ENCODE measurements at places on chromosomes 12 and 14. TPM values are rescaled to one million over a fixed set of nuclear protein-coding genes. Genes with fewer than 3 reads are reported as not detected.

GRCh38 chr12:54019924-54020590 lies 8.2 kb upstream of the HOXC6 start:
- H3K27ac ChIP-seq, result no peak overlapping the region
- H3K27me3 ChIP-seq, result peaks cover 64% of the 10 kb centered on the region
- H3K36me3 ChIP-seq, result no peaks in the 10 kb centered on the region
- DNase-seq, result no peak

APOF gene
- total RNA-seq, result not detected

- no peak overlapping the region for H3K4me3 ChIP-seq
- DNase-seq, result no peak
- H3K4me1 ChIP-seq, result peaks cover 5% of the 10 kb centered on the region
- H3K27ac ChIP-seq, result no peak overlapping the region
- H3K27me3 ChIP-seq, result no peaks in the 10 kb centered on the region
Measured at GRCh38 chr12:110436231-110436630, 13.9 kb downstream of the ARPC3 start.

COX8C gene
- not detected for total RNA-seq

GPR84 gene
- not detected for total RNA-seq

EML1 gene
- total RNA-seq, result 0.70 TPM

DNA sequence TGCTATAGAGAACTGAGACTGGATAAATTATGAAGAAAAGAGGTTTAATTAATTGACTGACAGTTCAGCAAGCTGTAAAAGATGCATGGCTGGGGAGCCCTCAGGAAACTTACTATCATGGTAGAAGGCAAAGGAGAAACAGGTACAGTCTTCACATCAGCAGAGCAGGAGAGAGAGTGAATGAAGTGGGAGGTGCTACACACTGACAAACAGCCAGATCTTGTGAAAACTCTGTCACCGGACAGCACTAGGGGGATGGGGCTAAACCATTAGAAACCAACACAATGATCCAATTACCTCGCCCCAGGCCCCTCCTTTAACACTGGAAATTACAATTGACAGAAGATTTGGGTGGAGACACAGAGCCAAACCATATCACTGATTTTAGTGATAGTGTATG lies 682.4 kb downstream of the SLC16A7 start:
- no peak for DNase-seq
- no peak overlapping the region for H3K4me3 ChIP-seq
- H3K27me3 ChIP-seq, result no peaks in the 10 kb centered on the region
- H3K27ac ChIP-seq, result no peak overlapping the region

GRCh38 chr12:5059358-5059757 lies 15.7 kb downstream of the KCNA5 start:
- H3K27ac ChIP-seq, result no peak overlapping the region
- H3K27me3 ChIP-seq, result peaks cover 5% of the 10 kb centered on the region
- no peaks in the 10 kb centered on the region for H3K4me1 ChIP-seq
- no peak for DNase-seq
- H3K4me3 ChIP-seq, result no peak overlapping the region

KRT79 gene
- total RNA-seq, result 0.87 TPM

GRCh38 chr12:15693228-15693911 lies 95.8 kb downstream of the EPS8 start:
- no peak overlapping the region for H3K4me3 ChIP-seq
- no peaks in the 10 kb centered on the region for H3K4me1 ChIP-seq
- peaks cover 5% of the 10 kb centered on the region for H3K27me3 ChIP-seq
- no peak for DNase-seq

GRCh38 chr14:55781046-55781445 lies 201.0 kb downstream of the KTN1 start:
- no peak overlapping the region for H3K27ac ChIP-seq
- H3K4me3 ChIP-seq, result no peak overlapping the region
- H3K36me3 ChIP-seq, result no peaks in the 10 kb centered on the region
- DNase-seq, result no peak

CRIP1 gene
- total RNA-seq, result 93.9 TPM

SCN8A gene
- total RNA-seq, result 0.77 TPM

DNA sequence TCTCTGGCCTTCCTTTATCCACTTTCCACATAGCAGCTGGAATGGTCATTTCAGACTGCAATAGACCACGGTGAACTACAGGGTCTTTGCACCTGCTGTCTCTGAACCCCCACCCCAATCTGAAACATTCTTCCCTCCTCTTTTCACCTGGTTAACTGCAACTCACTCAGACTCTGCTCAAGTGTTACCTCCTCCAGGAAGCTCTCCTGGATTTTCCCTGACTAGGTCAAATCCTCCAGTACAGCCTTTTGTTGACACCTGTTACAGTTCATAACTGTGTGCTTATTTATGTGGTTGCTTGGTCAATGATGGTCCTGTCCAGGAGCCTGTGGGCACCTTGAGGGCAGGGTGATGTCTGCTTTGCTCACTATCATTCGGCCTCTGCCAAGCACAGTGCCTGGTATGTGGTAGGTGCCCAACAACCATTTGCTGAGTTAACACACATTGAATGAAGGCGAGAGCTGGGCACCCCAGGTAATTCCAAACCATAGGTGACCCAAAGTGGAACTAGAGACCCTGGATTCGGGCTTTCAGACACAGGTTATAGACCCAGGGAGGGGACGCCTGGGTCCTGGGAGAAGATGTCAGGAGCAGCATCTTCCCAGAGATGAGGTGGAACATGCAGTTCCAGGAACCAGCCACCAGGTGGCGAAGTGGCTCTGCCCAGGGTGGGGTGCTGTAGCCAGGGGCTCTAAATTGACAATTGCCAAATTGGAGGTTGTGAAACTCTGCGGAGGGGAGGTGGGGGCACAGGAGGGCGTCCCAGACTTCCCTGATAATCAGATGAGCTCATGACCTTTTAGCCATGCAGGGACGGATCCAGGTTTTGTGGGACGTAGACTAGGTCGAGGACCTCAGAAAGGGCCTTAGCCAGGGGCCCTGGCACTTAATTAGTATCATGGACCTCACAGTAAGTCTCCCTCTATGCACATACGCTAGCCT lies 28.1 kb downstream of the TRPV4 start:
- H3K27me3 ChIP-seq, result no peaks in the 10 kb centered on the region
- no peaks in the 10 kb centered on the region for H3K4me1 ChIP-seq
- no peaks in the 10 kb centered on the region for H3K36me3 ChIP-seq

All from activated CD8-positive, alpha-beta T cell treated with anti-CD3 and anti-CD28 coated beads for 36 hours (primary cell).